Osteocyte (in vitro differentiated cells): ENCODE measurements at places on chromosomes 1 and 21.

DNA sequence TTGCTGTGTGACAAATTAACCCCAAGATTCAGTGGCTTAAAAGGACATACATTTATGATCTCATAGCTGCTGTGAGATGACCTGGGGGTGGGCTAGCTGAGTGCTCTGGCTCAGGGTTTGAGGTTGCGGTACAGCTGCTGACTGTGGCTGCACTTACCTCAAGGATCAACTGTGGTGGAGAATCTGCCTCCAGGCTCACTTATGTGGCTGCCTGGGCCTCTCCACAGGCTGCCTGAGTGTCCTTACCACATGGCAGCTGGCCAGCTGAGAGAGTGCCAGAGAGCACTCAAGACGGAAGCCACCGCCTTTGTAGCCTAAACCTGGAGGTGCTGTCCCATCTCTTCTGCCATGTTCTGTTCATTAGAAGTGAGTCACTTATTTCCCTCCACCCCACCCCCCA is 5.7 kb downstream of the LRRC71 start:
- no peak for DNase-seq

DNA sequence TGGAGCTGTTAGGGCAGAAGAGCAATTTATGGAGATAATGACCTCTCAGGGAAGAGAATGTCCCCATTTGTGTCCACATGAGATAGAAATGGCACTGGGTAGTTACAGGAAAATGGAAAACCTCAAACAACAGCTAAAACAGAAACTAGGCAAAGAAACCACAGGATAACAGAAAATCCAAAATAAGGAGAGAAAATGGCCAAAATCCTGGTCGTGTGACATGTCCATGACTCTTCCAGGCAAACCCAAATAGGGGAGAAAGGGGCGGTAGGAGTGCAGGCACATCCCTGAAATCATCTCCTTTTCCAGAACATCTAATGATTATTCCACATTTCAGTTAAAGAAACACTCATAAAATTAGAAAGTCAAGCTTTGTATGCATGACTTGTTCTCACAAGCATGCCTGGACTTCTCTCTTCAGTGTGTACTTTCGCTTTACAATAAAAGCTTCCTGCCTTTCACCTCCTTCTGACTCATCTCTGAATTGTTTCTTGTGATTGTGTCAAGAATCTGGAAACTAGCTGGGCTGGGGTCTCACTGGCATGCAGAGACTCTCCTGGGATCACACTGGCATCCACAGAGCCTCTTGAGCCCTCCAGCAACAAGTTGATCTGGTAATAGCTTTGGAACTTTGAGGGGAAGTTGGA is 171.4 kb upstream of the ZP4 start:
- no peak for DNase-seq

- DNase-seq = no peak
These were observed 21.8 kb downstream of the RPTN start for GRCh38 chr1:152137215-152137614.

- no peak for DNase-seq
These were observed 510.3 kb downstream of the NPHP4 start for GRCh38 chr1:5481889-5482288.

- no peak for DNase-seq
These were observed 16.5 kb downstream of the PFKL start for GRCh38 chr21:44316277-44316900.

GRCh38 chr1:155485945-155486344 is 76.7 kb downstream of the ASH1L start:
- no peak for DNase-seq

GRCh38 chr21:34072145-34073031 is 990 bp upstream of the MRPS6 start:
- DNase-seq = no peak

- no peak for DNase-seq
These were observed 5.4 kb upstream of the TDRD5 start for GRCh38 chr1:179586107-179586823.

DNA sequence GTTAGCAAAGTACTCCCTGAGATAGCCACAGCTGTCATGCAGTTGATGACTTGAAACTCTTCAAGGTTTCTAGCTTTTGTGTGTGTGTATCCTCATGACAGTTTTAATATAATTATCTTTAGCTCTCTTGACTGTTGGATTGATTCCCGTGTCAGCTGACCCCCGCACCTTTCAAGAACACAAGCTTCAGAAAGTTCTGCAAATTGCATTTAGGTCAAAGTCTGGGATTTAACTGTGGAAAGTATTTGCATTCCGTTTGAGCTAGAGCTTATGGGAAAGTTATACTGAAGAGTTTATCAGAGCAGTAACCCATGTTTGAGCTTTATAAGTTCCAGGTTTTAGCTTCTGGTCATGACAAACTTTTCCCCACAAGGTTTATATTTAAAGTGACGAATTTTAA is 380.1 kb upstream of the CHRM3 start:
- DNase-seq = no peak

DNA sequence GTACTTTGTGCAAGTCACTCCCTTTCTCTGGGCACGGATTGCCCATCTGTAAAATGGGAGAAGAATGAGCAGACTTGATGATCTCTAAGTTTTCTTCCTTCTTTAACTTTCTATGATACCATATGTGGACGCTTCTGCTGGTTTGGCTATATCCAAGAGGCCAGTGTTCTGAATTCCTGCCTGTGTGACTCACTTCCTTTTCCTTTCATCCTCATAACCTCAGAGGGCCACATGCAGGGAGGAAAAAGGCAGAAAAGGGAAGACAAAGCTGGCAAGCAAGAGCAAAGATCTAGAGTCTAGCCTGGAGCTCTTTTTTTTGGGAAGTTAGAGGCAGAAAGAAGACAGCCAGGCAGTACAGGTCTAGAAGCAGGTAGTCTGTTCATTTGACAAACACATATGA is 151.2 kb downstream of the OMA1 start:
- no peak for DNase-seq

DNA sequence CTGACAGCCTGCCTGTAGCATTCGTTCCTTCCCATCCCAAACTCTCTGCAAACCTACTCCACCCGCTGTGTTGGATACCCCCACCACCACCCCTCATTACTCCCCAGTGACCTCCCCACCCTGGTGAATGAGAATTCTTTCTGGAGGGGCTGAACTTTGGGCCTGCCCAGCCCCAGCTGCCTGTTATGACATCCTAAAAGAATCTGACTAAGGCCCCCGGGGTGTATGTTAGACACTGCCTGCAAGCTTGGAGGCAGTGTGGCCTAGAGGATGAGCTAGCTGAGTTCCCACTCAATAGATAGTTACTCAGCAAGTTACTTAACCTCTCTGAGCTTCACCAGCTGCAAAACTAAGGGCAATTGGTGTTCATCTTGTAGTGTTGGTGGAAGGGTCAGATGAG is 110.2 kb upstream of the FGGY start:
- no peak for DNase-seq

DNA sequence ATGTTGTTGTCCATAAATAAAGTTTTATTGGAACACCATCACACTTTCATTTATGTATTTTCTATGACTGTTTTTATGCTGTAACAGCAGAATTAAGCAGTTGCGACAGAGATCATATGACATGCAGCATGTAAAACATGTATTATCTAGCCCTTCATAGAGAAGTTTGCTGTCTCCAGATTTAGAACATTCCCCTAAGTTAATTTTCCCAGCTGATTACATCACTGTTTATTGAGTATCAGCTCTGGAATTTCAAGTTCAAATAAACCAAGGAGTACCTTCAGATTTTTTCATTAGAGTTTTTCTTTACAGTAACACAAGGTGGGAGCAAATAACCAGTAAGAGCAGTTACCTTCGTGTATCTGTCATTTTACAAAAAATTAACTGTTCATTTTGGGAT is 792.8 kb downstream of the USP25 start:
- DNase-seq = no peak

GRCh38 chr1:32798191-32798590 is 19.0 kb downstream of the YARS1 start:
- DNase-seq = no peak

GRCh38 chr21:28518630-28519029 is 474.0 kb downstream of the LTN1 start:
- no peak for DNase-seq

DNA sequence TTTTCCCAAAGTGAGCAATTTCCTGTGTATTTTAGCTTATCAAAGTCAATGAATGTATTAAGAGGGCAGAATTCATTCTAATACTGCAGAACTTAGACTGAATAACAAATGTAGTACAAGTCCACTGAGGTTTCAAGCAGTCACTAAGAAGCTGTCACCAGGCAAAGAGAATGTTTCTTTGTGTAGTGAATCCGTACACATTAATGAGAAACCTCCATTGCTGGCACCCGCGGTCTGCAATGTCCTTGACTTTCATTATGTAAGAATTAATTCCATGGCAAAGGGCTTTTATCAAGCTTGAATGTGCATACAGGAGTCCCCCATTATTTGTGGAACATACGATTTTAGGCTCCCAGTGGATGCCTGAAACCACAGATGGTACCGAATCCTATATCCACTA is 719.5 kb upstream of the TMPRSS15 start:
- DNase-seq = no peak

GRCh38 chr1:107963601-107964335 is 1.2 kb downstream of the VAV3 start:
- no peak for DNase-seq

- no peak for DNase-seq
These were observed 44.4 kb upstream of the RABGAP1L start for GRCh38 chr1:174114788-174115448.

DNA sequence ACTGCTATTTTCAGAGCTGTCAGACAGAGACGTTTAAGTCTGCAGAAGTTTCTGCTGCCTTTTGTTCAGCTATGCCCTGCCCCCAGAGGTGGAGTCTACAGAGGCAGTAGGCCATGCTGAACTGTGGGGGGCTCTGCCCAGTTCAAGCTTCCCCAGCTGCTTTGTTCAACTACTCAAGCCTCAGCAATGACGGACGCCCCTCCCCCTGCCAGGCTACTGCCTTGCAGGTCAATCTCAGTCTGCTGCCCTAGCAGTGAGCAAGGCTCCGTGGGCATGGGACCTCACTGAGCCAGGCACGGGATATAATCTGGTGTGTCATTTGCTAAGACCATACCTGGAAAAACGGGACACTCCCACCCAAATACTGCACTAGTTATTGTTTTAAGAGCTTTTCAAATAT is 219.7 kb downstream of the BRINP3 start:
- no peak for DNase-seq

DNA sequence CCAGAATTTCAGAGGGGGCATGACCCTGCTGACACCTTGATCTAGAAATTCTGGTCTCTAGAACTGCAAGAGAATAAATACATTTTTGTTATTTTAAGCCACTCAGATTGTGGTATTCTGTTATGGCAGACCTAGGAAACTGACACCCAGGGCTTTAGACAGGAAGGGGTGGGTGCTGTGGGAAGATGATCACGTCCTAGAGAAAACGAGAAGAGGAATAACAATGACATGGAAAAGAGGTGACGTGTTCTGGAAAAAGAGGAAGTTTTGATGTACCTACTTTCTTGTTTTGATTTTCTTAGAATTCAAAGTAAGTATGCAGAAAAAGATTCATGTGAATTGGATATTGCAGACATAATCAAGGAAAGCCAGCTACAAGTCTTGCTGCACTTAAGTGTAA is 232.9 kb upstream of the RUNX1 start:
- no peak for DNase-seq

- DNase-seq = no peak
These were observed 3.0 kb upstream of the SLC19A1 start for GRCh38 chr21:45545236-45545570.

DNA sequence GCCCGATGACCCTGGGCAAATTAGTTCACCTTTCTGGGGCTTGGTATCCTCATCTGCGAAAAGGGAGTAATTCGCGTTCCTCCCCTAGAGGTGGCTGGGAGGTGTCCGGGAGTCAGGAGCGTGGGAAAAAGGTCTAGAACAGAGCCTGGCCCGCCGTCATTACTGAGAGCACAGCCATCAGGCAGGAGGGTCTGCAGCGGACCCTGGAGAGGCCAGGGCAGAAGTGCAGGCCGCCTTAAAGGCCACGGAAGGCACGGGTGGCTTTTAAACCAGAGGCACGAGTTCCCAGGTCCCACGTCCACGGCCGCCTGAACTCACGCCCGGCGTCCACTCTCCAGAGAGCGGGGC is 850 bp downstream of the PANK4 start:
- DNase-seq = no peak

DNA sequence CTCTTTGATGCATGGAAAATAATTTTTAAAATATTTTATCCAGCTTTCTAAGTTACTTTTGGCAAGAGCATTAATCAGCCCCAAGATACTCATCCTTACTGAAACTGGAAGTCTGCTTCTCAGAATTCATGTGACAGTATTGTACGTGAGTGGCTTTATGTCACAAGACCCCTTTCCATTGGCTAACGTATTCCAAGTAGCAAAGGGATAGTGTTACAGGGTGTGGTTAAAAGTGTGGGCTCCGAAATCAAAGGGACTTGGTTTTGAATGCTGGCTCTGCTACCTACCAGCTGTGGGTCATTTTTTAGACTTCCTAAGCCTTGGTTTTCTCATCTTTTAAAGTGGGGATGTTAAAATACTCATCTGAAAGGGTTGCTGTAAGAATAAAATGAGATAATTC is 91.7 kb downstream of the RHOU start:
- DNase-seq = no peak

DNA sequence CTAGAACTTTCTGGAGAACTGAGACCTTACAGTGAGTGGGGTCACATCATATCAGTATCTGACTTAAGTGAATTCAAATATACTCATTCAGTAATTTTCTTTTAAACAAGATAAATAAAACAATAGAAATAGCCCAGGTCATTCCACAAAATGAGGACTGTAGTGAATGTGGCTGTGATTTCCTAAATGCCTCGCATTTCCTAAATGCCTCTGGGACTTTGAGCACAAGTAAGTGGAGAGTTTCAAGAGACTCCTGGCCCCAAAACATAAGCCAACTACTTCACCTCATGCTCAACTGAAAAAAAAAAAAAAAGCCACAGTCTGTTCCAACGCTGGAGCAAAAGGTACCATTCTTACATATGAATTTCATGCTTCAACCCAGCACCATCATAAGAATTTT is 81.5 kb downstream of the ZNF281 start:
- DNase-seq = no peak

- DNase-seq = no peak
These were observed 4.3 kb downstream of the PFKL start for GRCh38 chr21:44304011-44304616.

- no peak for DNase-seq
These were observed 12.5 kb downstream of the NR5A2 start for GRCh38 chr1:200039849-200040474.

DNA sequence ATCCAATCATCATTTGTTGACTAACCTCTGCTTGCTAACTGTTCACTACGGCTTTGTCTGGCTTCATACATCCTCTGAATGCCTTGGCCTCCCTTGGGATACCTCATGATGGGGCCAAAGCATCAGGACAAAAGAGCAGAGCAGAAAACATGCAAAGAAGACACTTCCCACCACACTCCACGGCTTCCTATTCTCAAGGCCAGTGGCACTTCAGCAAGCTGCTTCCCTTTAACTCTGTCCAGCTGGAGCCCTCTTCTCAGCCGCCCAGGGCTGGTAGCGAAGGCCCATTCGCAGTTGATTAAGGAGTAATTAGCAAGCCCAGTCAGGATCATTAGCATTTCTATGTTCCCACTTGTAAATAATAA is 224.3 kb upstream of the FGGY start:
- DNase-seq = no peak

DNA sequence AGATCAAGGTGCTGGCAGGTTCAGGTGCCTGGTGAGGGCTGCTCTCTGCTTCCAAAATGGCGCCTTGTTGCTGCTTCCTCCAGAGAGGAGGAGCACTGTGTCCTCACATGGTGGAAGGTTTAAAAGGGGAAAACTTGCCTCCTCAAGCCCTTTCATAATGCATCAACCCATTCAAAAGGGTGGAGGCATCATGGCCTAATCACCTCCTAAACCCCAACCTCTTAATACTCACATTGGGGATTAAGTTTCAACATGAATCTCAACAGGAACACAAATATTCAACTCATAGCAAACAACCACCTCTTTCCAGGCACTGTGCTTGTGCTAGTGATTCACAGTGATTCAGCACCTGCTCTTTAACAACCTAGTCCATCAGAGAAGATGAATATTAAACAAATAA is 4.2 kb downstream of the S100A12 start:
- DNase-seq = no peak
